ENCODE measurements at places on chromosomes 5 and 9.

DNA sequence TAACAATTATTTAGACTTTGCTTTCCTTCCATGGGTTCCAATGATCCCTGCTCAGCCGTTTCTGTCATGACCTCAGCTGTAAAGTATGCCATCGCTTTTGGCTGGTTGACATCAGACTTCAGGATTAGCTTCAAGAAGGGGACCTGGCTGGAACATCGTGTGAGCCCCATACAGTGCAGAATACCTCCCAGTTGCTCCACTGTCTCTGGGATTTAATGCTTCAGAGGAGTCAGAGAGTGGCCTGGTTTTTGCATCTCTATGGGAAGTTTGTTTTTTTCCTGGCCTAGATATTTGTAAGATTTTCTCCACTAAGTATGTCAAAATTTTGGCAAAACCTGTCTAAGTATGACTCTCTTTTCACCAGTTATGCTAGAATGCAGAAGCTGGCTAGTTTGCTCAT lies 216.9 kb downstream of the GABBR2 start:
- DNase-seq, result peak; percentile 43

DNA sequence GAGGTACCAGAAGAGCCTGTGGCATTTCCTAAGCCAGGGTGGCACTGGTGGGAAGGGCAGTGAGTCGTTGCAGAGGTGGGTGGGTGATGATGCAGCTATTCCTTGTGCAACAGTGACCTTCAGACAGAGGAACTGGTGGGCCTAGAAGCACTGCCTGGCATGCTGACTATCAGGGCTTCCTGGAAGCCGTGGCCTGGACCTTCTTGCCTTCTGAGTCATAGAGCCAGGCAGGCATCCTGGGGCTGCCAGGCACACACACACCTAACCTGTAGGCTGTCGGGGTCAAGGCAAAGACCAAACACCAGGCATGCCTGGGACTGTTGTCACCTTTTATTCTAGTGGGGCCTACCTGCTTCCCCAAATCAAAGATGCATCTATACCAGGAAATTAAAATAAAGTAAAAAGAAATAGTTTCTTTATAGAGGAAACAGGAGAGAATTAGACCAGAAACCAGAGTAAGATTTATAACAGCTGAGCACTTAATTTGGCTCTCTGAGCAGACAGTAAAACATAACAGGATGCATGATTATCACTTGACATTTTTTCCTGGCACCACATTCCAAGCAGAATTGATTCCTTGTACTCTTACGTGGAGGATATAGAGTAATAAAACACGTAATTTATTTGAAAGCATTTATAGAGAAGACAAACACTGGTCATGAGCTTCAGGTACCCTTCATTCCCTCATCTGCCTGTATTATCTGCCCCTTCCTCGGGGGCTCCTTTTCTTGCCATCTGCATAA lies 25.1 kb downstream of the NANS start:
- DNase-seq, result peak; percentile 55

GRCh38 chr5:174306345-174307030 lies 261.0 kb downstream of the NSG2 start:
- DNase-seq, result no peak

DNA sequence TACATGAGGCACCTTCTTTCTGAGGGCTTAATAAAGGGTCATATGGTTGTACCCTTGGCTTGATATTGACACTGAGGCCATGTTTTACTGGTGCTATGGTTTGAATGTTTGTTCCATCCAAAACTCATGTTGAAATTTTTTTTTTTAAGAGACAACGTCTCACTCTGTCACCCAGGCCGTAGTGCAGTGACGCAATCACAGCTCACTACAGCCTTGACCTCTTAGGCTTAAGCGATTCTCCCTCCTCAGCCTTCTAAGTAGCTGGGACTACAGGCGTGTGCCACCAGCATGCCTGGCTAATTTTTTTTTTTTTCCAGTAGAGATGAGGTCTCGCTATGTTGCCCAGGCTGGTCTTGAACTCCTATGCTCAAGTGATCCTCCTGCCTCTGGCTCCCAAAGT lies 20.9 kb downstream of the FAM151B start:
- no peak for DNase-seq

- DNase-seq, result peak; percentile 12
Measured at GRCh38 chr9:116998305-116998704, 311.2 kb downstream of the TRIM32 start.

DNA sequence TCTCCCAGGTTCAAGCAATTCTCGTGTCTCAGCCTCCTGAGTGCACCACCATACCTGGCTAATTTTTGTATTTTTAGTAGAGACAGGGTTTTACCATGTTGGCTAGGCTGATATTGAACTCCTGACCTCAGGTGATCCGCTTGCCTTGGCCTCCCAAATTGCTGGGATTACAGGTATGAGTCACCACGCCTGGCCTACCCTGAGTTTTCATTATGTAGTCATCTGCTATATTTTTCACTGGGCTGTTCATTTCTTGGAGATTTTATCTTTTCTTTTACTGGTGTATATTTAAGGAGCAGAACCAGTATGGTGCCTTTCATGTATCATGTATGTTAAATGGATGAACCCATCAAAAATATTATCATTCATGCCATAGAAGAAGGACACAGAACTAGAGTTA lies 377.0 kb upstream of the ACTBL2 start:
- DNase-seq, result no peak

GRCh38 chr9:92608909-92609445 lies 61.0 kb downstream of the IPPK start:
- peak; percentile 24 for DNase-seq

DNA sequence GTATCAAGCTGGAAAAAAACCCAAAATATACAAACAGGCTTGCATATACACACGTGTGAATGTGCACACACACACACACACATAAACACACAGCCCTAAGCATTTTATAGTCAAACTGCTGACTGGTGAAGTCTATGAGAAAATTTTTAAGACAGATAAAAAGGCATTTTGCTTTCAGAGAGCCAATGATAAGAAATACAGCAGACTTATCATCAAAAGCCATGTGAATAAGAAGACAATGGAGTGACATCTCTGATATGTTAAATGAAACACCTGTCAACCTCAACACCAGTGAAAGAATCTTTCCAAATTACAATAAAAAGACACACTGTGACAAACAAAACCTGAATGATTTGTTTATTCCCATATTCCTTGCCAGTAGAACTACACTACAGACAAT lies 233.3 kb downstream of the CDH9 start:
- DNase-seq, result no peak

- no peak for DNase-seq
Measured at GRCh38 chr5:16965581-16965980, 29.5 kb upstream of the MYO10 start.

- DNase-seq, result no peak
Measured at GRCh38 chr5:146920351-146920881, 41.9 kb upstream of the PPP2R2B start.

- no peak for DNase-seq
Measured at GRCh38 chr9:111413996-111414395, 70.2 kb downstream of the ECPAS start.

Measured in AG08396 (cell line).